ENCODE measurements at places on chromosomes 5 and 9.

DNA sequence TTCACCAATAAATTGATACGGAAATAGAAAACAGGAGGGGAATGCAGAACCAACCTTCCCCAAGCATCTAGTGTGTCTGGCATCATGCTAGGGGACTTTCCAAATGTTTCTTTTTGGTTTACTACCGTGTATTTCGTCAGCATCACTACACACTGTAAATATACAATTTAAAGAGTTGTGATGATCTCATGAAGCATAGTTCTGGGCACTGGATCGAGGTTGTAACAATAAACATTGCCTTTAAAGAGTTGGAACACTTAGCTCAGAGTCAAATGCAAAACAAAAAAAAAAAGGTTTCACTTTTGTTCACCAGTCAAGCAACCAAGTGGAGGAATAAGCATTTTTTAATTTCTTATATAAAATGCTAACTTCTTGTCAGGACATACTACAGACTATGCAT is 2.9 kb upstream of the SCAI start:
- H3K27ac ChIP-seq = no peak overlapping the region
- H3K36me3 ChIP-seq = peaks cover 8% of the 10 kb centered on the region
- H3K27me3 ChIP-seq = no peaks in the 10 kb centered on the region

DNA sequence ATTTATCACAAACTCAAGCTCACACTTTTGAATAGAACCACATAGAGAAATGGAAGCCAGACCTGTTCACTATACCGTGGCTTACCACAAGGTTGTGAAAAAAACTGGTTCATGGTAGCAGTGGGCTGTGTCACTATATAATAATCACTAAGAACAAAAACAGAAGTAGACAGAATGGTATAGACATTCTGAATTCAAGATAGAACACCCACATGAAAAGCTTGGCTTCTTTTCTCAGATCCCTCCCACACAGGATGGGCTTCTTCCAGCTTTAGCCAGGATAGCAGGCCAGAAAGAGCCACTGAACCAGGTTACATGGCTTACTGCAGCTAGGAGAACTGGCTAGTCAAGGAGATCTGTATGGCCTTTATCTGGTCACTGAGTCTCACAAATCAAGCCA is 6.1 kb upstream of the NRG2 start:
- peaks cover 7% of the 10 kb centered on the region for H3K27me3 ChIP-seq
- H3K36me3 ChIP-seq = no peaks in the 10 kb centered on the region
- H3K4me3 ChIP-seq = no peak overlapping the region
- no peak for DNase-seq
- no peak overlapping the region for H3K27ac ChIP-seq
- no peaks in the 10 kb centered on the region for H3K4me1 ChIP-seq

DNA sequence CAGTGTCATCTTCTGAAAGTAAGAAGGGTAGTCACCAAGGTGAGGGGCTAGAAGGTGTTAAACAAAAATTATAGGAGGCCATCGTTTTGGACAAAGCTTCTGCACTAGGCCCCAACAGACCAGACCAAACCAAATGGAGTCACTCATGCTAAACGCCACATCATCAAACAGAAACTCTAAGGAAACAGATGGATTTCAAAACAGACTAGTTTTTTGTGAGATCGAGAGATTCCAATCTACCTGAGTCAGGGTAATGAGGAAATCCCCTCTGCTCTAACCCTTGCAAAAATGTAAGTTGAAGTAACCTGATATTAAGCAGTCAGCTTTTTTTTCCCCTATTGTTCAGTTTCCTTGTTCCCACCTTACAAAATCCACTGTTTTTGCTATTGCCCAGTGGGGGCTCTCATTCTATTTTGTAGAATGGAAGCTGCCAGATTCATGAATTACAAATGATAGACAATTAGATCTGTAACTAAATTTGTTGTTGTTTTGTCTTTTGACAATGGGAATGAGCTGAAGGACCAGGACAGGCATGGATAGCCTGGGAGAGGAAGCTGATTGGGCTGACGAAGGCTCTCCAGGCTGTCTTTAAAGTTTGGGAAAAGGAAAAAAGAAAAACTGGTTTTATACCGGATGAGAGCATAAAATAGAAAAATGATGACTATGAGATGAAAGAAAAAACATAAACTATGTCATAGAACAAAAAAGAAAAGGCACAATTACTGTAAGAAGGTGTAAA is 94.7 kb upstream of the ADAMTSL1 start:
- no peaks in the 10 kb centered on the region for H3K36me3 ChIP-seq
- no peak for DNase-seq
- H3K27ac ChIP-seq = no peak overlapping the region
- no peaks in the 10 kb centered on the region for H3K4me1 ChIP-seq
- H3K27me3 ChIP-seq = no peaks in the 10 kb centered on the region

- DNase-seq = no peak
- no peaks in the 10 kb centered on the region for H3K4me1 ChIP-seq
- H3K4me3 ChIP-seq = peak overlapping the region; percentile 60
These were observed 654 bp upstream of the TUT7 start for GRCh38 chr9:86354818-86355309.

- H3K4me3 ChIP-seq = no peak overlapping the region
- H3K36me3 ChIP-seq = peaks cover 40% of the 10 kb centered on the region
- peaks cover 2% of the 10 kb centered on the region for H3K4me1 ChIP-seq
- peak; percentile 88 for DNase-seq
- no peak overlapping the region for H3K27ac ChIP-seq
These were observed 24.6 kb downstream of the GFPT2 start for GRCh38 chr5:180328296-180329137.

DNA sequence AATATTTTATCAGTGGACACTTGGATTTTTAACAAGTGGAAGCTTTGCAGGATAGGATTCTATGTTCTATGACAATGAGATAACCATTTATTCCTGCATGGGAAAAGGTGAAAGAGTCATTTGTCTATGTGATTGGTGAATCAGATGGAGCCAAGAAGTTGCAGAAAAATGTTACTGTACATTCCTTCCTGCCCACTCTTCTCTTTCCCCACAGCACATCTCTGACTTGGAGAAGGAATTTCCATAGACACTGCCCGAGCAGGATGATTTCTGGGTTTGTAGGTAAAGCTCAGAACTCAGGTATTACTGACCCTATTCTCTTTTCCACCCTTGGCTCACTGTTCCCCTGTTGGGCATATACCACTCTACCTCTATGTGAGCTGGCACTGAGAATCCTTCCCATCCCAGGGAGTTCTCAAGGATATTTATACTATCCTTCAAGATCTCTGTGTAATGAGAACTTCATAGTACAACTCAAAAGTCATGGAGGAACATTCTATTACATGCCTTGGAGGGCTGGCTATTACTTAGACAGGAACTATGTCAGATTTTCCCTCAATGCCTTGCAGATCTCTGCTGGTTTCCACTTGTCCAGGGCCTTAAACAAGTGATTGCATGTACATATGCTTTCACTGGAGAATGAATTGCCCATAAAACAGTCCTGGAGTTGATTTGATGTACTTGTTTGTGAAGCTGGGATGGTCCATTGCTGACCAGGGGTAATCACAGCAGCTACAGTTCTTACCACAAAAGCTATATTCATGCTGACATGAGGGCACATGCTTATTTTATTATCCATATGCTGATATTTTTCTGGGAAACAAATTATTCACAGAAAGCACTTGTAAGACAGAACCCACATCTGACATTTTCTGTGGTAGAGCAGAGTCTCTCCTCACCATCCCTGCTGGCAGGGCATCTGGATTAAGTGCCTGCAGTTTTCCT is 24.1 kb downstream of the SLC1A3 start:
- H3K4me1 ChIP-seq = no peaks in the 10 kb centered on the region
- H3K36me3 ChIP-seq = peaks cover 4% of the 10 kb centered on the region
- no peak overlapping the region for H3K27ac ChIP-seq
- no peak for DNase-seq

DNA sequence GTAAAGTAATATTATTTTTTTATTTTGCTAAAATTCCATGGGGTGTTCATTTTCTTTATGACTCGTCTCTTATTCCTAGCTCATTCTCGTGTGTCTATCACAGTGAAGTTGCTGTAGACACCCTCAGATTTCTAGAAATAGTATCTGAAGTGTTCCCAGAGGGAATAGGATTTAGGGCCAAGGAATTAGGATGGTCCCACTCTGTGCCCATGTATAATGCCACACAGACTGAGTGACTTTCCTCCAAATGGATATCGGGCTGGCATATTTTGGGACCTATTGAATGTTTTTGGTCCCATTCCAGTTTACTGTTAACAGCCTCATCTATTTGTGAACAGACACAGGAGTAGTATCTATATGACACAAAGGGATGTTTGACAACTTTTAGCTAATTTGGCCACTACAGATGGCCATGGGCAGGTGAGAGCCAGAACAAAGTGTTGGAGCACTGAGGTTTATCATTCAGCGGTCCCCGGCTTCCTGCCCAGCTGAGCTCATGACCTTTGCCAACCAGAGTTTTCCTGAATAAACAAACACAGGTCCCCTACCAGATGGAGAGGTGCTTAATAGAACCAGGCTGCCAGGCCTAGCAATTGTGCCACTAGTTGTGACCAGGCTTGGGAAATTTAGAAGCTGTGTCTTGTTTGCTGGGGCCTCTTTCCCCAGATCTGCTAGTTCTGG is 46.9 kb downstream of the MAP1B start:
- H3K4me3 ChIP-seq = no peak overlapping the region
- H3K4me1 ChIP-seq = peaks cover 13% of the 10 kb centered on the region
- DNase-seq = no peak
- H3K27me3 ChIP-seq = no peaks in the 10 kb centered on the region
- no peak overlapping the region for H3K27ac ChIP-seq

GRCh38 chr5:124824637-124825158 is 78.3 kb upstream of the ZNF608 start:
- H3K4me1 ChIP-seq = no peaks in the 10 kb centered on the region
- DNase-seq = no peak
- no peaks in the 10 kb centered on the region for H3K27me3 ChIP-seq
- no peak overlapping the region for H3K27ac ChIP-seq
- no peaks in the 10 kb centered on the region for H3K36me3 ChIP-seq

- DNase-seq = no peak
- no peaks in the 10 kb centered on the region for H3K27me3 ChIP-seq
- no peaks in the 10 kb centered on the region for H3K4me1 ChIP-seq
- peak within 1 kb of the TSS; percentile 64 for H3K4me3 ChIP-seq
These were observed at the start of gene SLC1A3 for GRCh38 chr5:36606428-36607113. Gene SLC1A3 (plus strand): TSS chr5:36606606. CDS start chr5:36608424, 1,818 bp downstream.

- no peak overlapping the region for H3K27ac ChIP-seq
- H3K4me1 ChIP-seq = peaks cover 5% of the 10 kb centered on the region
- DNase-seq = no peak
- no peaks in the 10 kb centered on the region for H3K27me3 ChIP-seq
These were observed 198.1 kb downstream of the GADD45G start for GRCh38 chr9:89802781-89803355.

DNA sequence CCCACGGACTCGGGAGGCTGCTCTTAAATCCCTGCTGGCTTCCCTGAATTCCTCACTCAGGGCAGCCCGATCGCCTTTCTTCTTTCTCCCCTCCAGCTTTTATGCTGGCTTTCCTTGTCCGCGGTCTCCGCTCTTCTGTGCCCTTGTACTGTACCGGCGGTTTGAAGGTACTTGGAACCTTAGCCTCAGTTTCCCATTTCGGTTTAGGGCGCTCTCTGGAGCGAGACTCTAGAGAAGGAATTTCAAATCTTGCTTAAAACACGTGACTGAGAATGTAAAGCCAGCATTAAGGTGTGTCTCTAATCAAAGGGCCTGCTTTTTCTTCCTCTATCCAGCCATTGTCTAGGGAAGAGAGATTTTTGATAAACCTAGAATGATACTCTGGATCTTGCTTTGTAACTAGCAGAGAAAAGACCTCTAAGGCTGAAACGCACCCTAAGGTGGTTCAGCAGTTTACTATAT is 650 bp downstream of the GPR107 start:
- no peaks in the 10 kb centered on the region for H3K4me1 ChIP-seq
- no peak overlapping the region for H3K27ac ChIP-seq
- H3K36me3 ChIP-seq = no peaks in the 10 kb centered on the region
- no peaks in the 10 kb centered on the region for H3K27me3 ChIP-seq
- peak overlapping the region; percentile 89 for H3K4me3 ChIP-seq
- DNase-seq = no peak

GRCh38 chr5:143165049-143165880 is 238.2 kb downstream of the NR3C1 start:
- H3K4me1 ChIP-seq = no peaks in the 10 kb centered on the region
- no peak overlapping the region for H3K4me3 ChIP-seq
- H3K36me3 ChIP-seq = no peaks in the 10 kb centered on the region
- no peak for DNase-seq
- H3K27me3 ChIP-seq = no peaks in the 10 kb centered on the region

DNA sequence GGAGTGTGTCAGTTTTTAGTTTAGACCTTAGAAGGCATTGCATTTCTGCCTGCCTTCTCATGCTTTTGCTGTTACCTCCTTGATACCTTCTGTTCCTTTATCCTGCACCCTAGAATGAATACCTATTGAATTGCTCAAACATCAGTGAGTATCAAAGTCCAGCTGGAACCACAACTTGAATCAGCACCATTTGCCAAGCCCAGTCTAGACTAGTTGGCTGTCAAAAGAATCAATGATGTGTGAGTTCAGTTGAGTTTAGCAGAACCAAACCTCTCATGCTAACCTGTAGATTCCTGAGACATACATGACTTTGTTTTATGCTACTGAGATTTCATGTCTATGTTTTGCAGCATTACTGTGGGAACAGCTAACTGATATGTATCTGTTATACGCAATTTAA is 116.6 kb downstream of the FAM170A start:
- H3K27me3 ChIP-seq = no peaks in the 10 kb centered on the region
- no peaks in the 10 kb centered on the region for H3K4me1 ChIP-seq
- no peak overlapping the region for H3K4me3 ChIP-seq

GRCh38 chr5:83568186-83568585 is 96.6 kb downstream of the VCAN start:
- H3K4me3 ChIP-seq = no peak overlapping the region
- H3K4me1 ChIP-seq = no peaks in the 10 kb centered on the region
- no peak for DNase-seq

- no peaks in the 10 kb centered on the region for H3K4me1 ChIP-seq
- DNase-seq = no peak
- H3K4me3 ChIP-seq = no peak overlapping the region
These were observed 685.6 kb downstream of the CETN3 start for GRCh38 chr5:89723907-89724306.

DNA sequence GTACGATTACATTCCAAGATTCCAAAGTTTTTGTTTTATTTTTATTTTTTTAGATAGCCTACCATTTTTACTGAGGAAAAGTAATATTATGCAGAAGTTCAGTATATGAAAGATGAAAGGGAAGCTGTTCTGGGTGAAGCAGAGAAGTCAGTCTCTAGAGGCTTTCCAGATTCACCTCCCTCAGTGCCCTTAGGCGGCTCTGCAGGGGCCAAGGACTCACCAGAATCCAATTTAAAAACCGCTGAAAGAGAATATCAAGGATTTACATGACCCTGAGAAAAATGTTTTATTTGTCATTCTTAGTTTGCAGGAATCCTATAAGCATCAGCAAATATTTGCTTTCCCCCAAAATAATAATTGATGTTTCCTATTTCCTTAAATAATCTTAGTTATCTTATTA is 1084.6 kb upstream of the ARRDC3 start:
- H3K27me3 ChIP-seq = no peaks in the 10 kb centered on the region
- no peak overlapping the region for H3K4me3 ChIP-seq
- H3K4me1 ChIP-seq = no peaks in the 10 kb centered on the region
- H3K27ac ChIP-seq = no peak overlapping the region

Measured in iPS DF 6.9 (cell line).